ENCODE measurements at places on chromosomes 5 and 9. TPM values are rescaled to one million over a fixed set of nuclear protein-coding genes. Genes with fewer than 3 reads are reported as not detected.

- H3K27ac ChIP-seq: no peak overlapping the region
- no peaks in the 10 kb centered on the region for H3K27me3 ChIP-seq
- no peak overlapping the region for H3K4me3 ChIP-seq
- peaks cover 13% of the 10 kb centered on the region for H3K4me1 ChIP-seq
- DNase-seq: no peak
These were observed 65.8 kb downstream of the MCCC2 start for GRCh38 chr5:71652803-71653543.

GRCh38 chr5:123227216-123227615 is 138.2 kb downstream of the PRDM6 start:
- no peak overlapping the region for H3K4me3 ChIP-seq
- DNase-seq: no peak
- no peaks in the 10 kb centered on the region for H3K36me3 ChIP-seq
- no peak overlapping the region for H3K27ac ChIP-seq
- peaks cover 5% of the 10 kb centered on the region for H3K27me3 ChIP-seq
- no peaks in the 10 kb centered on the region for H3K4me1 ChIP-seq

DNA sequence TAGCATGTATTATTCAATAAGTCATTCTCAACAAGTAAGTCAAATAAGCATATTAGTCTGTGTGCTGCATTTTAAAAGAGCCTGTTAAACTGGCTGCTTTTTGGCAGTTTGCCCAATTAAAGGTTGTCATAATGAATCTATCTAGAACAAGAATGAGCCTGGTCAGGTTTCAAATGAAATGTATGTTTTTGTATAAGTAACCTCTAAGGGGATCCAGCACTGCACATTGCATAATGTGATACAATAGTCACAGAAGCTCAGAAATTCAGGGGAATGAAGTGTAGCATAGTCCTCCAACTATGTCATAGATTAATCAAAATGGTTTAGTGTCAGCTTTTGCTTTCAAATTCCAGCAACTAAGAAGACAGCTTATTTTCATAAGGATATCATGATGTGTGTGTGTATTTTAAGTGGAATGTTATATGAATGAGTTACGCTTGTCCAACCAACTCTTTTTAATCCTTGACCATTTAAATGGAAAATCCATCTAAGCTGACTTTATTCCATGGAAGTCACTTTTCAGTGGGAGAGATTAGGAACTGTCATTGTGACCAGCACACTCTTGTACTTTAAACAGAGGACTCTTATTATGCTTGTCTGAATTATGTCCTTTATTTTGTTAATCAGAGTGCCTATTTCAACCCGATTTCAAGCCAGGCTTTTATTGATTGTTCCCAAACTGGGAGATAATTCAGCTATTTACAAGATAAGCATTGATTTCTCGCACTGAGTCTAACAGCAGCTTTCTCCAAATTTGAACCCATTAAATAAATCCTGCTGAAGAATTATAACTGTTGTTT is 283.9 kb upstream of the ADAMTSL1 start:
- no peak for DNase-seq
- no peaks in the 10 kb centered on the region for H3K36me3 ChIP-seq
- H3K27ac ChIP-seq: no peak overlapping the region
- no peak overlapping the region for H3K4me3 ChIP-seq
- no peaks in the 10 kb centered on the region for H3K27me3 ChIP-seq

DNA sequence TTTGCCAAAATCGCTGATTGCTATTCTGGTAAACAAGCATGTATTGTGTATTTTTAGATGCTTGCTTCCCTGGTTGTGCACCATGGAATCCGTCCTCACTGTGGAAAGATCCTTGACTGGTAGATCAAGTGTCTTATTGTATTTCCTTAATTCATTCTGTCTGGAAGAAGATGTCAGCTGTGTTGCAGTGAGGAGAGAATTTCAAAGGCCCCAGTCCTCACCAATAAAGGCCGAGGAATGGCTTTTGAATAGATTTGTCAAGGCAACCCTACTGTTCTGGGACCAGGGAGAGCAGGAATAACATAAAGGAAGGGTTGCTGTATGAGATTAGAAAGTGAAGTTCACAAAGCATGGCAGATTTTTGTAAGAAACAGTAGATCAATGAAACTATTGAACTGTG is 36.2 kb upstream of the POU5F2 start:
- H3K36me3 ChIP-seq: peaks cover 39% of the 10 kb centered on the region
- no peak overlapping the region for H3K4me3 ChIP-seq
- no peaks in the 10 kb centered on the region for H3K27me3 ChIP-seq
- DNase-seq: no peak
- no peak overlapping the region for H3K27ac ChIP-seq
- H3K4me1 ChIP-seq: no peaks in the 10 kb centered on the region

GRCh38 chr9:134638502-134639090 is 3.0 kb upstream of the COL5A1 start:
- H3K36me3 ChIP-seq: no peaks in the 10 kb centered on the region
- DNase-seq: no peak
- H3K27ac ChIP-seq: no peak overlapping the region
- H3K27me3 ChIP-seq: peaks cover 21% of the 10 kb centered on the region
- peaks cover 2% of the 10 kb centered on the region for H3K4me1 ChIP-seq

- no peak for DNase-seq
- no peak overlapping the region for H3K4me3 ChIP-seq
- H3K27ac ChIP-seq: no peak overlapping the region
- H3K27me3 ChIP-seq: peaks cover 44% of the 10 kb centered on the region
These were observed 95.8 kb downstream of the FOXD1 start for GRCh38 chr5:73352649-73353230.

The SCGB3A1 gene
- not detected for total RNA-seq
